Activated naive CD8-positive, alpha-beta T cell treated with anti-CD3 and anti-CD28 coated beads for 36 hours (primary cell): ENCODE measurements at places on chromosomes 16 and 17.

DNA sequence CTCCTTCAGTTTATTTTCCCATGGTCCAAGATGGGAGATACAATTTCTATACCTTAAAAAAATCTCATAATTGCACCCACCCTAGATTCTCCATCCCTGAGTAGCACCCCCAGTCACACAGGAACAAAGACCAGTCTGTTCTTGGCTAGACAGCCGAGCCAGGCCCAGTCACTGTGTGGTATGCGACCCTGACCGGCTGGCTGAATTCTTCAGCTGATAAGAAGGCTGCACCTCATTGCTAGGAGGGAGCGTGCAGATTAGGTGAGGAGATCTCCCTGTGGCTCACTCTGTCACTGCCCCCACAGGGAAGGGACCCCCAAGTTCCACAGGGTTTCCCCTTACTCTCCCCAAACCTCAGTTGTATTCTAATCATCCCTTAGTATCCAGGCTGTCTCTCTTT lies 138.7 kb downstream of the SALL1 start:
- H3K4me3 ChIP-seq, result no peak overlapping the region
- H3K27ac ChIP-seq, result no peak overlapping the region
- no peak for DNase-seq
- H3K4me1 ChIP-seq, result no peaks in the 10 kb centered on the region
- H3K36me3 ChIP-seq, result no peaks in the 10 kb centered on the region
- peaks cover 3% of the 10 kb centered on the region for H3K27me3 ChIP-seq

GRCh38 chr16:1942047-1942809 lies 771 bp downstream of the MSRB1 start:
- H3K4me3 ChIP-seq, result peak overlapping the region; percentile 86
- H3K4me1 ChIP-seq, result peaks cover 17% of the 10 kb centered on the region
- H3K27me3 ChIP-seq, result no peaks in the 10 kb centered on the region
- H3K36me3 ChIP-seq, result peaks cover 4% of the 10 kb centered on the region
- no peak for DNase-seq

GRCh38 chr16:4081521-4082021 lies 34.7 kb downstream of the ADCY9 start:
- H3K27ac ChIP-seq, result peak overlapping the region; percentile 72
- peak; percentile 67 for DNase-seq
- H3K4me3 ChIP-seq, result peak overlapping the region; percentile 65

DNA sequence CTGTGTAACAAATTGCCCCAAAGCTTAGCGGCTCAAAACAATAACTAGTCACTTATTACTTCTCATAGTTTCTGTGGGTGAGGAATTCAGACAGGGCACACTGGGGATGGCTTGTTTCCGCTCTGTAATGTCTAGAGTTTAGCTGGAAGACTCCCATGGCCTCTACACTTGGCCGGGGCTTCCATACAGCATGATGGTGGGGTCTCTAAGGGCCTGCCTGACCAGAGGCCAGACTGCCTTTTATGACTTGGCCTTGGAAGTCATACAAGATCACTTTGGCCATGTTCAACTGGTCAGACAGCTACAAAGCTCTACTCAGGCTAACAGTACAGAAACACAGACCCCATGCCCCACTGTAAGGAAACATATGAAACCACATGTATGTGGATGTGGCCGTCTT lies 8.2 kb downstream of the GLP2R start:
- peaks cover 12% of the 10 kb centered on the region for H3K27me3 ChIP-seq
- H3K4me3 ChIP-seq, result no peak overlapping the region
- H3K27ac ChIP-seq, result no peak overlapping the region

GRCh38 chr16:74053312-74053711 lies 243.3 kb upstream of the PSMD7 start:
- no peak for DNase-seq
- no peak overlapping the region for H3K27ac ChIP-seq
- H3K36me3 ChIP-seq, result no peaks in the 10 kb centered on the region

GRCh38 chr17:13002761-13003453 lies 14.9 kb downstream of the ELAC2 start:
- H3K4me3 ChIP-seq, result no peak overlapping the region
- peaks cover 3% of the 10 kb centered on the region for H3K4me1 ChIP-seq
- H3K27ac ChIP-seq, result no peak overlapping the region

GRCh38 chr17:6075050-6075449 lies 4.9 kb downstream of the WSCD1 start:
- H3K27ac ChIP-seq, result no peak overlapping the region
- H3K36me3 ChIP-seq, result no peaks in the 10 kb centered on the region
- H3K4me3 ChIP-seq, result no peak overlapping the region
- no peaks in the 10 kb centered on the region for H3K4me1 ChIP-seq

DNA sequence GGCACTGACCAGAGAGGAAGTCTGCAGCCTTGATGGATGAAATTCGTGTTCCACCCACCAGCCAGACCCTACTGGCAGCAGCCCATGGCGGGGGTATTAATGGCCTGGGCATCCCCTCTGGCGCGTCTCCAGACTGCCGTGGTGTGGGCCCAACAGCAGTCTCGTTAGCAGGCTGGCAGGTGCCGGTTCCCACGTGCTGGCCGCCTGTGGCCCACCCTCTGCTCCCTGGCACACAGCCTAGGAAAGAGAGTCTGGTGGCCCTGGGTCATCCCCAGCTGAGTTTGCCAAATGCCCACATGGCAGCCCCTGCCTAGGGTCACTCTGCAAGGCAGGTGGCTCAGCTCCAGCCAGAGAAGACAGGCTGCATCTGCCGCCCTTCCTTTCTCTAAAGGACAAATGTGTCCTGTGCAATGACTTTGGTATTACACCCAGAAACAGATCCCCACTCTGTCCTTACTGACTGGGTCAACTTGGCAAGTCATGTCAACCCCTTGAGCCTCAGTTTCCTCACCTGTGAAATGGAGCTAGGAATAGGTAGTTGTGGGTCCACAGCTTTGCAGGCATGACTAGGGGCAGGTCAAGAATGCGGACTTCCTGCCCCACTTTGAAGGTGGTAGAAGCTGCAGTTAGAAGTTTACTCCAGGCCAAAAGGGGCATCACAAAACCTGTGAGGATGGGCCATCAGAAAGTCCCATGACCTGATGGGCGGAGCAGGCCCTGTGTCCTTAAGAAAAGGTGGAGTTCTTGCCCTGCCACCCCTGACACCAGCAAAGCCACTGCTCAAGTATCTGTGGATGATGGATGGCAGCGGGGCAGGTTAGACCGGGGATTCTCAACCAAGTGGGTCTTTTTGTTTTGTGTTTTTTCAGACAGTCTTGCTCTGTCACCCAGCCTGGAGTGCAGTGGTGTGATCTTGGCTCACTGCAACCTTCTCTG lies 76.6 kb downstream of the ABCC6 start:
- no peak for DNase-seq
- H3K27me3 ChIP-seq, result no peaks in the 10 kb centered on the region
- peaks cover 6% of the 10 kb centered on the region for H3K36me3 ChIP-seq
- no peak overlapping the region for H3K27ac ChIP-seq

GRCh38 chr16:7887316-7887715 lies 554.7 kb downstream of the RBFOX1 start:
- H3K4me3 ChIP-seq, result no peak overlapping the region
- H3K36me3 ChIP-seq, result no peaks in the 10 kb centered on the region
- no peaks in the 10 kb centered on the region for H3K4me1 ChIP-seq
- DNase-seq, result no peak
- no peak overlapping the region for H3K27ac ChIP-seq
- no peaks in the 10 kb centered on the region for H3K27me3 ChIP-seq

- H3K4me3 ChIP-seq, result no peak overlapping the region
- H3K36me3 ChIP-seq, result no peaks in the 10 kb centered on the region
- no peak overlapping the region for H3K27ac ChIP-seq
- no peaks in the 10 kb centered on the region for H3K27me3 ChIP-seq
- peaks cover 18% of the 10 kb centered on the region for H3K4me1 ChIP-seq
- DNase-seq, result no peak
Measured at GRCh38 chr16:49439050-49439449, 65.4 kb downstream of the C16orf78 start.

- DNase-seq, result no peak
- no peaks in the 10 kb centered on the region for H3K4me1 ChIP-seq
- no peak overlapping the region for H3K4me3 ChIP-seq
Measured at GRCh38 chr17:14986127-14986526, 279.0 kb downstream of the PMP22 start.

DNA sequence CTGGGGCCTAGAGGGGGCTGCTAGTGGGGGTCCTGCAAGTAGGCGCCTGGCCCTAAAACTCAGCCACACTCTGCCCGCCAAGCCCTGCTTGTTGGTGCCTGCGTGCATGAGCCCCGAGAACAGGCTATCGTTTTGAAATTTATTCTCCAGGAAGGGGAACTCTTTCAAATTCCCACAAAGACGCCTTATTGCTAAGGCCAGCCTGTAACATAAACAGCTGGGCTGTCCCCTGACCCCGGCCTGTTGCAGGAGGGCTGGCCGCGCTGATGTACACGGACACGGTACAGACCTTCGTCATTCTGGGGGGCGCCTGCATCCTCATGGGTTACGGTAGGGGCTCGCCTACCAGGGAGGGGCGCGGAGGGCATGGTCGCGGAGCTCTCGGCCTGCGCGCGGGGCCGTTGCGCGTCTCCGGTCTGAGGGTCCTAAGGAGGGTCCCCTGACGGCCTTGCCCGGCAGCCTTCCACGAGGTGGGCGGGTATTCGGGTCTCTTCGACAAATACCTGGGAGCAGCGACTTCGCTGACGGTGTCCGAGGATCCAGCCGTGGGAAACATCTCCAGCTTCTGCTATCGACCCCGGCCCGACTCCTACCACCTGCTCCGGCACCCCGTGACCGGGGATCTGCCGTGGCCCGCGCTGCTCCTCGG lies 4.3 kb downstream of the SLC5A2 start:
- H3K4me3 ChIP-seq, result peak overlapping the region; percentile 78
- no peak for DNase-seq
- H3K27ac ChIP-seq, result no peak overlapping the region
- peaks cover 3% of the 10 kb centered on the region for H3K36me3 ChIP-seq
- H3K27me3 ChIP-seq, result no peaks in the 10 kb centered on the region

DNA sequence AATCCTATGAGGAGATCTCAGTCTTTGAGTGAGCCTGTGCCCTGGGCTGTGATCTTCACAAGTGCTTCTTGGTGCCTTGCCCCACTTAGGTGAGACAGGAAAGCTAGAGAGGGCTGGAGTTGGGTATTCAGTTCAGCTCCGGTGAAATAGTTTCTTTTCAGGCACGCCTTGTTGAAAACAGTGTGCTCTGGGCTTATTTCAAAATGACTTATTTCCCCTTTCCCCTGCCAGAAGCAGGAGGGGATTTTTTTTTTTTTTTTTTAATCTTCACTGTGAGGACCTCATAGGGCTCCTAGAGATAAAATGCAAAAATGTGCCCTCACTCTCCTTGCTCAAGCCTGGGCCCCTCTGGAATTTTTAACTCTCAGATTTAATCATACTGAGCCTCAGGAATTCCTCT lies 27.2 kb downstream of the MOSMO start:
- no peaks in the 10 kb centered on the region for H3K27me3 ChIP-seq
- DNase-seq, result no peak
- H3K4me3 ChIP-seq, result no peak overlapping the region
- no peak overlapping the region for H3K27ac ChIP-seq
- H3K36me3 ChIP-seq, result peaks cover 22% of the 10 kb centered on the region

- H3K27ac ChIP-seq, result peak overlapping the region; percentile 12
- peaks cover 31% of the 10 kb centered on the region for H3K36me3 ChIP-seq
- H3K4me1 ChIP-seq, result peaks cover 35% of the 10 kb centered on the region
Measured at GRCh38 chr17:64378890-64379354, 11.7 kb downstream of the PECAM1 start.

DNA sequence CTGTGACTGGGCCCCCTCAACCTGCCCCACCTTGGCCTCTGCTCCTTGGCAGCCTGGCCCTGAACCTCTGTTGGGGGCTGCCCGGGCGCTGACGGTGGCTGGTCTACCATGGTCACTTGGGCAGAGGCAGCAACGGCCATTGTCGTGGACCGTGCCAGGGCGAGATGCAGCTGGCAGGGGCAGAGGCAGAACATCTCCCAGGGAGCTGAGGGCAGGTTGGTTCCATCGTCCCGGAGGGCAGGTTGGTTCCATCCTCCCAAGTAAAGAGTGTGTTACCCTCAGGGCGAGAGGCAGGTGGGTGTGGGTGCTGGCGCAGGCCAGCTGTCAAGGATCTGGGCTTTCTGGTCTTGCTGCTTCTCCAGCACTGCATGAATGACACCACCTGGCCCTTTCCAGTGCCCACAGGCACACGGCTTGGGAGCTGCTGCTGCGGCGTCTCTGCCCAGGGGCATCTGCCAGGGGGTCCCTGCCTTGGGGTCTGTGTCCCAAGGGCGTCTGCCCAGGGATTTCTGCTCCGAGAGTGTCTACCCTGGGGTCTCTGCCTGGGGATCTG lies 12.0 kb downstream of the ACSF3 start:
- no peak overlapping the region for H3K27ac ChIP-seq
- H3K4me1 ChIP-seq, result peaks cover 7% of the 10 kb centered on the region
- H3K4me3 ChIP-seq, result no peak overlapping the region
- H3K36me3 ChIP-seq, result peaks cover 23% of the 10 kb centered on the region
- DNase-seq, result no peak
